ENCODE measurements at places on chromosomes 11 and 22.

DNA sequence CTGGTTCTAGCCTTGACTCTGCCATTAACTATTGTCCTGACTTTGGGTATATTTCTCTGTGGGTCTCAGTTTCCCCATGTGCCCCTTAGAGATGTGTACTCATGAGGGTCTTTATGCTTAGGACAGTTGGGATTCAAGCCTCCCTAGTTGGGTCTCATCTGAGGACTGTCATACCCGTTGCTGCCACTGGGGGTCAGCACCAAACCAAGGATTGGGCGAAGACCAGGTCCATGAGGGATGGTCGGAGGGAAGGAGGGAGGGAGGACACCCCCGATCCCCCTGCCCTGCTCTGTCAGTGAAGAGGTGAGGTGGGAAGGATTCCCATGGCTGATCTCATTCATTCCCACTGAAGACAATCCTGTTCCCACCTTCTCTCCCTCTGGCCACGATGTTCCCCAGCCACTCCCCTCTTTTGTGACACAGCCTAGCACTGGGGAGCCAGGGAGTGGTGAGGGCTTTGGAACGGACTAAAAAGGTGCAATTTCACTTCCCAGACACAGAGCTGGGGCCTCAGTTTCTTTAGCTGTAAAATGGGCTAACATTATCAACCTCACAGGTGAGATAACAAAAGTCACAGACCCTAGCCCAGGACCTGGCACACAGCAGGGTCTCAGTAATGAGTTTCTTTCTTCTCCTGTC lies 12.4 kb upstream of the KLHL35 start:
- DNase-seq: peak; percentile 60

DNA sequence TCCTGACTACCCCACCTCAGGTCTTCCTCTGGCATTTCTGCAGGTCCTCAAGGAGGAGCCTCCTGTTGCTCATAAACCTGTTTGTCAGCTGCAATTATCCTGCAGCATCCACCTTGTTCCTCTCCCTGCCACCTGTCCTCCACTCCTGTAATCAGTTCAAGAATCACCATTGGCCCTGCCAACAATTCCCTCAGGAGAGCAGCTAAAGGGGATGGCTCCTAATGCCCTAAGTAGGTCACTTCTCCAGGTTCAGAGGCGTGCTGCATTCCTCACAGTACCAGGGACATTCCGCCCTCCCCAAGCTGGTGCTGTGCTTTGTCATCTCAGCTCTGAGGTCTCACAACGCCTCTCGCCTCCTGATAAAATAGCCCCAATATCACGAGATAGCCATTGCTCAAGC lies 2.1 kb downstream of the CLDN25 start:
- DNase-seq: no peak

DNA sequence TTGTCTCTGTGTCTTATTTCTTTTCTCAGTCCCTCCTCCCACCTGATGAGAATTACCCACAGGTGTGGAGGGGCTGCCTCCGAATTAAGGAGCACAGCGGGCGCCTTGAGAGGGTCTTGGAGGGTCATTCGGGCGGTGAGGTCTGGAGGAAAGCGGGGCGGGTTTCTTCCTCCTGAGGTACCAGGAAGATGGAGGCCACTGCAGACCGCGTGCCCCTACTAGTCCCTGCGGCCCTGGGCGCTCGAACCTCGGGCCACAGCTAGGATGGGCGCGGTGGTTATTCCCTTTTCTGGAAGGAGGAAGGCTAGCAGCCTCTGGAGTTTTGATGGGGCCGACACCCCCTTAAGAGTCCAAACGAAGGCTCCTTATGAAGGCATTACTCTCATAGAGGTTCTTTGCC lies 5.5 kb upstream of the FAM111A start:
- DNase-seq: no peak

GRCh38 chr11:111846636-111847035 lies 24.7 kb downstream of the ALG9 start:
- DNase-seq: no peak

- no peak for DNase-seq
Measured at GRCh38 chr22:27133681-27134314, 476.4 kb downstream of the MIAT start.

Data from activated gamma-delta T cell treated with anti-CD3 and anti-CD28 coated beads, Interleukin-2, amount 50 U/mL, for 16 hours (primary cell).